ENCODE measurements at places on chromosomes 2 and 18.
A peak's percentile ranks its signal among the peaks of the same experiment; 100 is the strongest.

DNA sequence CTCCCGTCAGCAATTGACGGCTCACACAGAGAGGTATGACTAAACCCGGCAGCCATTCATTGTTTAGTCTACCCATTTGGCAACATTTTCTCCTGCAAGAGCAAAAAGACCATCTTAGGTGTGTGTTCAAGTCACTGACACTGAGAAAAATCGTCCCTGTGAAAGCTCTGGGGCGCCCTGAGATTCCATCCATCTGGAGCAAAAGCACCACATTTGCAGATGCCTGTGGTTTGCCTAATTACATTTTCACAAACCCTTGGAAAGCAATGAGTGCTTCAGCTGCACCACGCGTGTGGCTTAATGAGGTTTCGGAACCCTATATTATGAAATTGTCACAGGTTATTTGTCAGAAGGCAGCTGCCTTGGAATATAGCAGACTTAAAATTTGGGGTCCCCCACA is 110.7 kb upstream of the PTPRM start:
- DNase-seq, result no peak

GRCh38 chr2:64945973-64946768 is 43.0 kb upstream of the SLC1A4 start:
- no peak for DNase-seq

GRCh38 chr2:95062242-95063085 is 37.0 kb downstream of the MAL start:
- peak; percentile 72 for DNase-seq

GRCh38 chr2:12737297-12737696 is 20.6 kb downstream of the TRIB2 start:
- no peak for DNase-seq

DNA sequence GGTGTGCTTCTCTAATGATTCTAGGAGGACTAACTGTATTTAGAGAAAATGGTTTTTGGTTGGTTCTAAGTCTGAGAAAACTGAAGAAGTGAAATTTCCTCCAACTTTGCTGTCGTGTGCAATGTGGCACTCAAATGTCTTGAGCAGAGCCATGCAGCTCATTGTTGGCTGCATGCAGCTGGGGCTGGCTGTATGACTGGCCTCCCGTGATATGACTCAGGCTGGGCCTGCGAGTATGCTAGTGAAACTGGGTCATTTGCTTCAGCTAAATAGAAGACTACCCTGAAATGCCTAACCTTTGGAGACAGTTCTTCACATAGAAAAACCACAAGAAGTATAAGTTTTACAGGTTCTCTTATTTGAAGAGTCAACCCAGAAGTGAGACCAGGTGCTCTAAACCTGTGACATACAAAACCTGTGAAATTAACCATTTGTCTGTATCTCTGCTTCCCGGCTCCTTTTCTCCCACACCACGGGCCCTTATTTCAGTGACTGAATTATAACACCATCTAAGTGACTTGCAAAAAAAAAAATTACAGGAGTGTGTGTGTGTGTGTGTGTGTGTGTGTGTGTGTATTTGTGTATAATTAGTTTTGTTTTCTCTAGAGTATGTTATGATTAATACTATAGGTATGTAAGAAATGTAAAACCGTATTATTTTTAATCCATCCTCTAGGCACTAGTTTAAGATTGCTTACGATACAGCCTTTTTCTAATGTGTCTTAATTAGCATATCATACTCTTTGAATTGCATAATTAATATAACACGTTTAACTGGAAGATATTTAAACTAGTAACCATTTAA is 15.9 kb downstream of the POLI start:
- no peak for DNase-seq

GRCh38 chr18:48990481-48991318 is 39.9 kb upstream of the SMAD7 start:
- DNase-seq, result no peak

- no peak for DNase-seq
Measured at GRCh38 chr2:137771064-137771463, 193.2 kb upstream of the HNMT start.

GRCh38 chr2:18311420-18312195 is 248.8 kb downstream of the RDH14 start:
- peak; percentile 85 for DNase-seq

- no peak for DNase-seq
Measured at GRCh38 chr18:1361936-1362335, 457.3 kb downstream of the ADCYAP1 start.

DNA sequence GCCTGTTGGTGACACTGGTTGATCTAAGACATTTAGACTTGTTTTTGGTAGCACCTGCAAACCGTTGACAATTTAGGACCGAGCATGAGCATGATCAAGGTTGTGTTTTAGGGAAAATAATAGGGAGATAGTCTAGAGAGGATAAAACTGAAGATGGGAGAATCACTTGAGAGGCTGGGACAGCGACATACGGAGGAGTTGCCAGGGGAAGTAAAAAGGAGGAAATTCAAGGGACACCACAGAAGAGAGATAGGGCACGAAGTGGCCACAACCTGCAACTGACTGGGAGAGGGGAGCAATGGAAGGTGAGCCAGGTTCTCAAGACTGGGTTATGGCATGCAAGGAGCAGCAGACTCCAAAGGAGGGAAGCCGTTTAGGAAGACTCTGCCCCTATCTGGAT is 1.4 kb upstream of the ATP8B1 start:
- no peak for DNase-seq

- DNase-seq, result no peak
Measured at GRCh38 chr2:68125821-68126220, 31.9 kb upstream of the PNO1 start.

DNA sequence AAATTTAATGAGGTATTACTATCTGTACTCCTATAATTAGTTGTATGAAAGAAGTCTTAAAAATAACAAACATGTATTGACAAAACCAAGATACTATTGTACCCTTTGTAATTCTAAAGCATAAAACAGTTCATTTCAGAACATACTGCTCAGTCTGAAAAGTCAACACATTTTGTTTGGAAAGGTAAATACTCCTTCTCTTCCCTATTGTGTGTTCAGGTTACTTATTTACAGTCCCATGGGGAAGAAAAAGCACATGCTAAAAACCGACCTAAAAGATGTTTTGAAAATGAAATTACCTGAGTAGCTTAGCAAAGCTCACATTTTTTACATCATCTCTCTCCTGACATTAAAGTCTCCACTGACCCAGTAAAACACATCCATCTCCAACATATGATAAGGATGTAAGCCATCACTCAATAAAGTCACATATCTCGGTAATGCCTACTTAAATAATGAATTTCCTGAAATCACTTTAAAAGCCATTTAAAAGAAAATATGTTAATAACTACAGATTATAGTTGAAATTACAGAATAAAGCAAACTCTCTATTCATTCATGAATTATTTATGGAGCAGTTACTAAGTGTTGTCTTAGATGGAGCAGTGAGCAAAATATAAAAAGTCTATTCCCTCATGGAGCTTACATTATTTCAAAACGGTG is 75.6 kb upstream of the FZD5 start:
- peak; percentile 40 for DNase-seq

- no peak for DNase-seq
Measured at GRCh38 chr2:133865141-133865540, 296.9 kb upstream of the NCKAP5 start.

DNA sequence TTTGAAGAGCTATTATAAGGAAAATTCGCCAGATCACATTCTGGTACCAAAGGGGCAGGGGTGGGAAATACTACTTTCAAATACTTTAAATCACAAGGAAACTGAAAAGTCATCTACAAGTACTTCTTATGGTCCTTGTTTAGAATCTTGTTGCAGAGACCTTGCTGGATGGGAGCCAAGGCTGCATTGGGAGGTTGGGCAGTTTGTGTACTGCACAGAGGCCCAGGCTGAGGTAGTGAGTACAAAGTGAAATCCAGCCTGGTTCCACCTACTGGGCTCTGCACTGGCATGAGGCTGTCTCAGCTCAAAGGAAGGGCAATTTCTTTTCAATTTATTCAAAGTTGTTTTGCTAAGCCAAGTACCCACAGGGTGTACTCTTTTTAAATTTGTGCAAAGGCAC is 140.3 kb upstream of the DLX2 start:
- no peak for DNase-seq

- DNase-seq, result no peak
Measured at GRCh38 chr2:62065243-62065642, 130.7 kb upstream of the B3GNT2 start.

GRCh38 chr2:227267410-227268115 is 57.5 kb upstream of the MFF start:
- DNase-seq, result no peak

- DNase-seq, result no peak
Measured at GRCh38 chr2:11711354-11711716, 35.1 kb upstream of the LPIN1 start.

DNA sequence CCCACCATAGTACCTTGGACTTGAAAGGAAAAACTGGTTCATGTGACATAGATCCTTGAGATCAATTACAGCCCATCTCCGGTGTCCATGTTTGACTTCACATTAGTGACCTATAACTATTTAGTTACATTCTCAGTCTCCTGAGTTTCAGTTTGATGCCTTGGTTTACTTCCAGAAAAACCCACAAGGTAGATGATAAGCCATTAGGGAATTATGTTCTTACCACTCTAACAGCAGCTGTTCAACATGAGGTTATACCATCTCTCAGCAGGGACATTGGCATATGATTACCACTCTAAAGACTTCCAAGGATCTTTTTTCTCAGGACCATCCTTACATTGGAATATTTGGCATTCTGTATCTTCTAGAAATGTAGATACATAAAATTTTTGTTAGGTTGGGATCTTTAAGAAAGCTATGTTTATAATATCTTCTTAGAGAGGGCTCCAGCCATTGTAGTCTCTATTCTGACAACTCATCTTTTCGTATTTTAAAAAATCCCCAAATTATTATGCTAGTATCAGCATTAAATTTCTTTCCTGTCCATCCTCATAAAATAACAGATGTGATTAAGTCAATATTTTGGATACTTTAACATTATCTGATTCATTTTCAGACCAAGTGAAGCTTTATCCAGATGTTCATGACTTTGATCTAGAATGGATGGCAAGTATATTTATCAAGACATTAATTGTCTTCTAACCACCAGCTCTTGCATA is 258.9 kb downstream of the RDH14 start:
- no peak for DNase-seq

- no peak for DNase-seq
Measured at GRCh38 chr2:184646177-184646576, 47.8 kb downstream of the ZNF804A start.

DNA sequence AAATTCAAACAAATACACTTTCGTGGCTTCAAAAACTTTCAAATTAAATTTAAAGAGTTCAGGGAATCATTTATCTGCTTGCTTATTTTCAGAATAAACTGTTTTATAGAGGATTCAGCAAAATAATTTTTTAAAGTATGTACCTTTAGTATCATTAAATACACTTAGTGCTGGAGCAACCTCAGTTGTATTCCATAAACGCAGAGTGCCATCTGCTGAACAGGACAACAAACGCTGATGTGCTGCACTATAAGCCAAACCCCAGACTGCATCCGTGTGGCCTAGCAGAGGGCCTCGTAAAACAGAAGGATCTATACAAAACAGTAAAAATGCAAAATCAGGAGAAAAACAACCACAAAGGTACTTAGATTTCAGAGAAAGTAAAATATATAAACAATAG is 108.6 kb downstream of the STRN start:
- DNase-seq, result no peak

DNA sequence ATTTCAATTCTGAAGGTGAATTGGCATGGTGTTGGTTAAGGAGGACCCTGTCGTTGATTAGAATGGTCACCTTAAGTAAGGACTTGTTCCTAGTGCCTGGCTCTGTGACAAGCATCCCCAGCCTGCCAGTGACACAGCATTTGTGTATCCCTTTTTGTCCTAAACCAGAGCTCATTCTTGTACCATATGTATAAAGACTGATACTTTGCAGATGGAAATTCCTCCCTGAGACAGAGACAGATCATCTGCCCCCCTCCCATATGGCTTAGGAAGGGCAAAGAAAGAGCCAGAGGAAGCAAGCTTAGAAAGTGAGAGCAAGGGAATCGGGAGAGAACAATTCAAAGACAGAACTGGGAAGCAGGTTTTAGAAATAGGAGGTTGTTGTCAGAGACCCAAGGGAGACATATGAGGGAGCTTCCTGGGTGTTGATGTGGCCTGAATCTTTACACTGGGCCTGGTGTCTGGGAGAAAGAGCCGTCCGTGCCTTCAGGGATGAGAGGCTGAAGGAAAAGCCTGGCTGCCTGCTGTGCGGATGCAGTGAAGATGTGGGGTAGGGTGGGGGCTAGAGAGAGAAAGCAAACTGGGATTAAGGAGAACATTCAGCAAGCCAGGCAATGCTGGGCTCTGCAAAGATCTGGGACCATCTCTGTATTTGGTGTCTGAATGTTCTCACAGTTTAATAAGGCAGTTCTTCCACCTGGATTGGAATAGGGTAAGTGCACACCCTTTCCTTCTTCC is 13.2 kb upstream of the CHRNA1 start:
- no peak for DNase-seq

DNA sequence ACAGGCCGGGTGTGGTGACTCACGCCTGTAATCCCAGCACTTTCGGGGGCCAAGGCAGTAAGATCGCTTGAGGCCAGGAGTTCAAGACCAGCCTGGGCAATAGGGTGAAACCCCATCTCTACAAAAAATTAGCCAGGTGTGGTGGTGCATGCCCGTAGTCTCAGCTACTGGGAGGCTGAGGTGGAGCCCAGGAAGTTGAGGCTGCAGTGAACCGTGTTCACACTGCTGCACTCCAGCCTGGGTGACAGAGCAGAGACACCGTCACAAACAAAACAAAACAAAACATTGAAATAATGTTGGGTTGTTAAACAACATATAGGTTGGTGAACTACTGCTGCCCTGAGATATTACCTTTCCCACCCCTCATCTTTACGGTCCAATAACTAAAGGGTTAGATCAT is 48.8 kb upstream of the AGPS start:
- DNase-seq, result no peak

DNA sequence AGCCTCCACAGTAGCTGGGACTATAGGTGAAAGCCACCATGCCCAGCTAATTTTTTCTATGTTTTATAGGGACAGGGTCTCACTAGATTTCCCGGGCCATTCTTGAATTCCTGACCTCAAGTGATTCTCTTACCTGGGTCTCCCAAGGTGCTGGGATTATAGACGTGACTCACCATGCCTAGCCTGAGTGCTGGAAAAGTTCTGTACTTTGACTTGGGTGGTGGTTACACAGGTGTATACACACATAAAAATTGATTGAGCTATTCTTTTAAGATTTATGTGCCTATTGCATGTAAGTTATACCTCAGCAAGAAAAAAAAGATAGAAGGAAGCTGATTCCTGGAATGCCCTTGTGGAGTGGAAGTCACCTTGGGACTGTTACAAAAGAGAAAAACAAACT is 34.8 kb upstream of the KCNF1 start:
- no peak for DNase-seq
